Bone marrow (tissue), 2 donors: ENCODE measurements at places on chromosomes 12 and 14.

- DNase-seq: no peak
Measured at GRCh38 chr14:71022012-71022869, 115.0 kb downstream of the PCNX1 start.

GRCh38 chr12:76199808-76200207 lies 115.3 kb upstream of the NAP1L1 start:
- DNase-seq: no peak

DNA sequence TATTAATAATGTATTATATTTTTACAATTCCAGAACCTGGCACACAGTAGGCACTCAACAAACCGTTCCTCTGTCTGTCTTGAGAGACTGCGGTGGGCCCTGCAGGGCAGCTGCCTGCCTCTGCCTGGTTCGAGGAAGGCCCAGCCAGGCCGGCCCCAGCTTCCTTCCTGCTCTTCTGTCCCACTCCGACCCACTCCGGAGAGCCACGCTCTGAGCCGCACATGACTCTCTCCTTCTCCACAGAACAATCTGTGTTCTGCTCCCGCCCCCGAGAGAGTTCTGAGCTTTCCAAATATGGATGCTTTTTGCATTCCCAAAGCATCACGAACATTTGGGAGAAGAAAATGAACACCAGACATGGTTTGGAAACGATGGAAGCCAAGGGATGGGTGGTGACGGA lies 57.3 kb downstream of the TTC7B start:
- no peak for DNase-seq

DNA sequence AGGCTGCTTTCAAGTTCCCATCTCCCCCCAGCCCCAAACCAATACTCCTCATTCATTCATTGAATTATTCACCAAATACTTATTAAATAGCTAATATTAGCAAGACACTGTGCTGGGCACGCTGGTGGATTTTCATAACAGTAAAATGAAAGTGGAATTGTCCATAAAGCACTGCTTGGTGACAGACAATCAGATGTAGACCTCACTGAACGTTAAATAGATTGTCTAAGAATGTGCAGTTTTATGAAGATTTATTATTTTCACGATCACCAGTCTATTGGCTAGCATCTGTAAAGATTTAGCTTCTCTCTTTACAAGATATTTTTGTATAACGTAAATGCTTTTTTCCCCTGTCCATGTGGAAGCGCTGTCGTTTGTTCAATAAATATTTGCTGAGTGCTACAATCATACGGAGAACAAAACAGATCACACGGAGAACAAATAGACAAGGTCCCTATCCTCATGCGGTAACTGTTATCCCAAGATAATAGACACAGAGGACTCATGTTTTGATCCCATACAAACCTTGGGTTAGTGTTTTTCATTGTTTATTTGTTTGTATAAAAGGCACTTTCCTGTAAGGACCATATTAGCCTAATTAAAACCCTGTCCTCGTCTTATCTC lies 397.6 kb downstream of the BCAT1 start:
- no peak for DNase-seq

DNA sequence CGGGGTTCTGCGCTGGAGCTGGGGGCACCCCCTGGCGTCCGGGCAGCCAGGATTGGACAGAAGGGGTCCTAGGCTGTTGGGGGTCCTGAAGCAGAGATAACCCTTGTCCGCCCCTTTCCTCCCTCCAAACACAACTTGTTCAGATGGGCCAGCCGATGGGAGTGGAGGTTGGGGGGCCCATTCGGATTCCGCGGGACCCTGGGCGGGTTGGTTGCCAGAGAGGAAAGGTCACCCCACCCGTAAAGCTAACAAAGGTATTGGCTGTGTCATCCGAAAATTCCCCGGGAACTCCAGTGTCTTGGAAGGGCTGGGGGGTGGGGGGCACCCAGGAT lies 1.3 kb downstream of the FAM222A start:
- DNase-seq: no peak

GRCh38 chr14:96194657-96195431 lies 9.8 kb upstream of the BDKRB2 start:
- DNase-seq: no peak

DNA sequence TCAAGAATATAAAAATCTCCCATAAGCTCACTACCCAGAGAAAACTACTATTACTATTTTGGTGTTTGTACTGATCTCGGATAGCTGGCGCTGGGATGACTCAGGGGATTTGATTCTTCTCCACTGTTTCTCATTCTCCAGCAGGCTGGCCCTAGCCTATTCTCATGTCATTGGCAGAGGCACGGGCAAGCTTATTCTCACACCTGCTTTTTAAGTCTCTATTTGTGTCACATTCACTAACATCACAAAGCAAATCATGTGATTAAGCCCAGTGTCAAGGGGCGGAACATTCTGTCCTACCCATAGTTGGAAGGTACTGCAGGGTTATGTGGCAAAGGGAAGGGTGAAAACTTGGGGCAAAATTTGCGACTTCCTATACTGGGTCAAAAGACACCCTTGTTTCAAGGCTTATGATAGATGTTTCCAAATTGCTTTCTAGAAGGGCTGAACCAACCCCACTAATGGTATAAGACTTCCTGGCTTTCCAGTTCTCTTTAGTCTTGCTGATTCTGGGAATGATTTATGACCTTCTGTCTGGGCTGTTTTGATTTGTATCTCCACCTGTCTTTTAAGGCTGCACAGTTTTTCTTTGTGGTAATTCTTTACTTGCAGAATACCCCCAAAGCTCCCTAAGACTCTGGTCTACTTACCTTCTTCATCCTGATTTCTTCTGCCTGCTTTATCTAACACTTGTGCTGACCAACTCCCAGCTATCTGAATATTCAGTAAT lies 406.4 kb downstream of the NRXN3 start:
- no peak for DNase-seq

DNA sequence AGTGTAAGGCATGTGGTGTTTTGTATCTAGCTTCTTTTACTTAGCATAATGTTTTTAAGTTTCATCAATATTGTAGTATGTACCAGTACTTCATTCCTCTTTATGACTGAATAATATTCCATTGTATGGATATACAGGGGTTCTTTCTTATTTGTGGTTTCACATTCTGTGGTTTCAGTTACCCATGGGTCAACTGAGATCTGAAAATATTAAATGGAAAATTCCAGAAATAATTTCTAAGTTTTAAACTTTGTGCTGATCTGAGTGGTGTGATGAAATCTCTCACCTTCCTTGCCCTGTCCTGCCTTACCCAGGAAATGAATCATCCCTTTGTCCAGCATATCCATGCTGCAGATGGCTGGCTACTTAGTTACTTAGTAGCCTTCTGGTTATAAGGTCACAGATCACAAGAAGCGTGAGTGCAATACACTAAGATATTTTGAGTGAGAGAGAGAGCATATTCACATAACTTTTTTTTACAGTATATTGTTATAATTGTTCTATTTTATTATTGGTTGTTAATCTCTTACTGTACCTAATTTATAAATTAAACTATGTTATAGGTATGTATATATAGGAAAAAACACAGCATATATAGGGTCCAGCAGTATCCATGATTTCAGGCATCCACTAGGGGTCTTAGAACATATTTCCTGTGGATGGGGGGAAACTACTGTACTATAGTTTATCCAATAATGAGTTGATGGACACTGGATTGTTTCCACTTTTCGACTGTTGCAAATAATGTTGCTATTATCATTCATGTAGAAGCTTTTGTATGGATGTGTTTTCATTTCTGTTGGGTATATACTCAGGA lies 59.6 kb upstream of the LRTM2 start:
- DNase-seq: no peak

- peak; percentile 49 for DNase-seq
Measured at GRCh38 chr12:53324113-53324778, 2.8 kb upstream of the AAAS start.

- no peak for DNase-seq
Measured at GRCh38 chr12:79673354-79673753, 17.4 kb downstream of the PAWR start.

DNA sequence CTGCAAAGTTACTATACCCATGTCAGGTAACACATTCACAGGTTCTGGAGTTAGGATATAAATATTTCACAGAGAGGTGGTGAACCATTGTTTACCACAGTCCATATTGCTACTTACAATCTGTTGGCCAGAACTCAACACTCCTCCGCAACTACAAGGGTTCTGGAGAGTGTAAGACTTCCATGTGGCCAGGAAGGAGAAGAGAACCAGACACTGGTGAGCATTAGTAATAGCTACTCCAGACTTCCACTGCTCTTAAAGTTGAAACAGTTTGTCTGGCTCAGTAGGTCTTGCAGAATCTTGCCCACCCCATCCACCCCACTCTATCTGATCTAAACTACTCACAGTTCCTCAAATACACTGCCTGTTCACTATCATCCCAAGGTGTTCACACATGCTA lies 369.6 kb downstream of the DUSP6 start:
- no peak for DNase-seq

DNA sequence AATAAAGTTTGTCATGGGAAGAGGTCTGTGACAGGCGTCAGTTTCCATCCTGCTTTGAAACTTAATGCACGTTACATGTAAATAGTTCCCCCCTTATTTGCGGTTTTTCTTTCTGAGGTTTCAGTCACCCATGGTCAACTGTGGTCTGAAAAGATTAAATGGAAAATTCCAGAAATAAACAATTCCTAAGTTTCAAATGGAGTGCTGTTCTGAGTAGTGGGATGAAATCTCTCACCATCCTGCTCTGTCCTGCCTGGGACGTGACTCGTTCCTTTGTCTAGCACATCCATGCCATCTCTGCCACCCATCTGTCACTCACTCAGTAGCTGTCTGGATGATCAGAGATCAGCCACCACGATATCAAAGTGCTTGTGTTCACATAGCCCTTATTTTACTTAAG lies 51.3 kb upstream of the DICER1 start:
- no peak for DNase-seq

DNA sequence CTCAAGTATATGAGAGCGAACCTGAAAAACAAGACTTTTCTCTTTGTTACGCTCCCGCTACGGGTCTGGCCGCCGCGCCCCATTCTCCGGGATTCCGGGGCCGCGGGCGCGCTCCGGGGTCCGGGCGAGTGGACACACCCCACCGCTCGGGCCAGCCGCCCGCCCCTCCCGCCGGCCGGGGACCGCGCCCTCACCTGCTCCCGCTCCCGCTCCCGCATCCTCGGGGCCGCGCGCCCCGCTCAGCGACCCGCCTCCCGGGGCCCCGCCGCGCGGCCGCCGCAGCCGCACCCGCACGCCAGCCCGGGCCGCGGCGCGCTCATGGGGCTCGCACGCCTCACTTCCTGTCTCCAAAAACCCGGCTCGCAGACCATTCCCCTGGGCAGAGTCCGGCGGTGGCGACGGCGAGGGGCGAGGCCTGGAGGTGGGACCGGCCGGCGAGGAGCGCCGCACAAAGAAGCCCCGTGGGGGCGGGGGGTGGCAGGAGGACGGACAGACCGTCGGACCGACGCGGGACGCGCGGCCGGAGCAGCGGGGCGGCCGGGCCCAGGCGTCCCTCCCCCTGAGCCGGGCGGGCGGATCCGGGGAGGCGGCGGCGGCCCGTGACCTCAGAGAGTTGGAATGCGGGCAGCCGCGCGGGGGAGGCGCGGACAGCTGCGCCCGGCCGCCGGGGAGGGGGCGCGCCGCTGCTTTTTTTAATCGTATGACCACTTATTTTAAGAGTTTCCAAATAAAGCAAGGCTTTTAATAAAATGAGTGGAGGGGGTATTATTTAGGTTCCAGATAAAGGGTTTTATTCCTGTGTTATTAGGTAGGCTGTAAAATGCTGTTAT lies at the start of gene PTPN21:
TSS of gene PTPN21 (minus strand) at position 551 of the 830 bp plus-strand sequence. CDS start 4,590 bp downstream, outside the sequence.
- DNase-seq: no peak

GRCh38 chr14:53963320-53964227 lies 6.9 kb upstream of the BMP4 start:
- DNase-seq: no peak

DNA sequence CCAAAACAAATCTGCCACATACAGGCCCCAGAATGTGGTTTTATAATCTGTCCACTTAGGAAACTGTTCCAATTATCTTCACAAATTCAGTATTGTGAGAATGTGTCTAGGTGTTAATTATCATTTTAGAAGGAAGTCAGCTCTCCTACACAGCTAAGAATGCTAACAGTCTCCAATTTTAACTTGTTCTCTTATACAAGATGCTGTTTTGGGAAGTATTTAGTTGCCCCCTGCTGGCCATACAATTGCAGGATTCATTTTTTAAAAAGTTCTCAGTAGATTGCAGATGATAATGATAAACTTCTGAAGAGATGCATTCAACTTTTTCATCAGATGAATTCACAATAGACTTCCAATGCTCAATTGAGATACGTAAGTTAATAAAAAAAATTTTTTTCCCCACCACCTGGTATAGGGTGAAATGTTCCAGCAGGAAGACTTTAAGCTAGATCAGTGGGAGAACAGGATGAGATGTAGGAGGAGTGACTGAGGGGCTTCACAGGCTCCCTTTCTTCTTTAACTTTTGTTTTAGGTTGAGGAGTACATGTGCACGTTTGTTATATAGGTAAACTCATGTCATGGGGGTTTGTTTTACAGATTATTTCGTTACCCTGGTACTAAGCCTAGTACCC lies 27.3 kb upstream of the OSBPL8 start:
- DNase-seq: peak; percentile 22

DNA sequence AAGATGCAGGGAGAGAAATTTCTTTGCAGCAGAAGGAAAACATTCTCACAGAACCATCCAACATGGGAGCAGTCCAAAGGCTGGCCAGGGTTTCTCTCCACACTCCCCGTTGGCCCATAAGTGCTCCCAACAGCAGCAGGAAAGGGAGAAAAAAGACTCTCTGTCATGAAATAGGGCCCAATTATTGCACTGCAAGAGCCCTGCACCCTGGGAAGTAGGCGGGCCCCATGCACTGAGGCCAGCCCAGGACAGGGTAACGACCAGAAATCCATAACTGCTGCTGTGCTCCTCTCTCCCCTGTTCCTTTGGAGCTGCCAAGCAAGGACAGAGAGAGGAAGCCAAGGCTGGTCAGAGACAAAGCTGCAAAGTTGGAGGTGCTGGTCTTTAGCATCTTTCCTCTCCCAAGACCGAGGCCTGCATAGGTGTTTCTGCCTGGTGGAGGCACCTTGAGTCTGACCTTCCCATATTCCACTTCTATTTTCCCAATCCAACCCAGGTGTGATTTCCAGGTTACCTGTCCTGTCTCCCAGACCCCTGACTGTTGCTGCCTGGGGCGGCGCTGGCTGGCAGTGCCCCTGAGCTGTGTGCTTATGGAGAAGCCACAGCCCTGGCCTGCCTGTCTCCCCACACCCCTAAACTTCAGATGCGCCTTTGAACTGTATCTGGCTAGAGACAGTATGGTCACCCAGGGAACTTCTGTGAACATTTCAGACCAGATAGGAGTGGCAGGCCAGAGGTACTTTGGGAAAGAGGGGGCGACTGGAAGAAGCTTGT lies 6.8 kb downstream of the GALNT16 start:
- no peak for DNase-seq

- no peak for DNase-seq
Measured at GRCh38 chr12:53347905-53348304, 11.8 kb upstream of the SP7 start.

DNA sequence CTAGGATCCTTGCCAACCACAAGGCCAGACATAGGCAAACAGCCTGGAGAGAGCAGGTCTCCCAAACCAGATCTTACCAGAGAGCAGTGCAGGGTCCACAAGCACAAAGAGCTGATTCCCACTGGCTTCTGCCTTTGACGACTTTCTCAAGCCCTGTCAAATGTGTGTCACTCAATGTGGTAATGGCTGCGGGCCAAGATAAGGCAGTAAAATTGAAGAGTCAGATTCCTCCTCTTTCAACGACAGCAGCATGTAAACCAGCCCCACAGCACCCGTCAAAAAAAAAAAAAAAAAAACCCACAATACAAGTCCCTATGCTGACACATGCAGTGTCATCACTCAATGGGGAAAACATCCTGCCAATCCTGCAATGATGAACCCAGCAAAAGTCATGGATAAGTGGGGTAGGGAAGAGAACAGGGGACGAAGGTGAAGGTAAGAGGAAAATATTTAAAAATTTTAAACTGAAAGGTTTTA lies at the start of gene STON2:
TSS of gene STON2 (minus strand) at position 123 of the 477 bp plus-strand sequence. CDS start 1,942 bp downstream, outside the sequence.
- DNase-seq: peak; percentile 93

- DNase-seq: no peak
Measured at GRCh38 chr12:128852885-128853599, at the start of gene GLT1D1. GLT1D1 (plus strand) TSS chr12:128853478; CDS start chr12:128853582, 104 bp downstream.
